ENCODE measurements at places on chromosomes 2 and 18.
A peak's percentile ranks its signal among the peaks of the same experiment; 100 is the strongest.

DNA sequence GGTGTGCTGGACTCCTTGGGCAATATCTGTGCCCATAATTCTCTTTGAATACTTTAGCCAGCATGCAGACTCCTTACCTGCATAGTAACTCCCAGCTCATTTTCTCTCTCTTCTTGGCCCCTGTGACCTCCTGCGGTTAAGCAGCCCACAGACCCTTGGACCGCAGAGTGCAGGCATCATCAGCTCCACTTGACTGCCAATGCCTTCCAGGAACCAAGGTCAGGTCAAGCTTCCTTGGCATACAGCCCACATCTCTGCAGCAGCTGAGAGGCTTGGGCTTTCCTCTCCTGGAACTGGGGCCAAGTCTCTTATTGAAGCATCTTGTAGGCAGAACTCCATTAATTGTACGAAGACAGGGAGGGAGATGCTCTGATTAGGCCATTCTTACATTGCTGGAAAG lies 130.1 kb upstream of the PIEZO2 start:
- no peak for DNase-seq

- DNase-seq, result no peak
Measured at GRCh38 chr2:70472221-70472890, 81.3 kb downstream of the TGFA start.

- no peak for DNase-seq
Measured at GRCh38 chr18:35019933-35020332, 21.3 kb upstream of the MAPRE2 start.

- DNase-seq, result no peak
Measured at GRCh38 chr2:147320146-147320545, 524.7 kb upstream of the ACVR2A start.

DNA sequence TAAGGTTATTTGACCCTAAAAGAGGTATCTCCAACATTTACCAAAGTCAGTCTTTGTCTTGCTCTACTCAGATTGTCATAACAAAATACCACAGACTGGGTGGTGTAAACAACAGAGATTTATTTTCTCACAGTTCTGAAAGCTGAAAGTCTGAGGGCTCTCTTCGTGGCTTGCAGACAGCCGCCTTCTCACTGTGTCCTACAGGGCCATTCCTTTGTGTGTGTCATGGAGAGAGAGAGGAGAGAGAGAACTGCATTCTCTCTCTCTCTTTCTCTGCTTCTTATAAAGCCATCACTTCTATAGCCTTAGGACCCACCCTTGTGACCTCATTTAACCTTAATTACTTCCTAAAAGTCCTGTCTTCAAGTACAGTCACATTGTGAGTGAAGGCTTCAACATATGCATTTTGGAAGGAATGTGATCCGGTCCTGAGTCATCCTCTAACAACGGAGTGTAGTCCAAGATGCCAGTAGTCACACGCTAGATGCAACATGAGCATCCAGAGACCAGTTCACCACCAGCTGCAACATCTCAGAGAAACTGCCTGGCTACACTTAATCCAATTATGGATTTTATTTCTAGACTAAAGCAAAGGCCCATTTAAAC lies 130.2 kb downstream of the CD226 start:
- DNase-seq, result peak; percentile 66

GRCh38 chr18:6775702-6776101 lies 46.2 kb downstream of the ARHGAP28 start:
- DNase-seq, result no peak

- no peak for DNase-seq
Measured at GRCh38 chr2:231800493-231801091, 14.3 kb downstream of the COPS7B start.

- peak; percentile 78 for DNase-seq
Measured at GRCh38 chr2:85717308-85718008, 23.3 kb downstream of the GNLY start.

DNA sequence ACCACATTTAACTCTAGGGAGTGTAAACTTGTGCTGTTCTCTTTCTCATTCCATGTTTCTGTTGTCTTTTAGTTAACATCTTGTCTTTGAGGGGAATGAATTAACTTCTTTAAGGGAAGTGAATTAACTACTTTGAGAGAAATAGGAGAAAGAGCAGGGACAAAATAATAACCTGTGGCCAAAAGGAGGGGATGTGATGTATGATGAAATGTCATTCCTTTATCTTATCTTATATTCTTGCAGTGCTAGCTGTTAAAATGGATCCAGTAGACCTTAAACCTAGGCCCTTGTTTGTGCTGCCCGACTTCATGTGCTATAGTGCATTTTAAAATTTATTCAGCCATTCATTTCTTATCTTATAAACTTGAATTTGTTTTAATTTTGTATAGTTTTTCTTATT lies 18.4 kb downstream of the ABI2 start:
- no peak for DNase-seq

GRCh38 chr18:35197296-35197695 lies 43.5 kb upstream of the ZNF397 start:
- no peak for DNase-seq

DNA sequence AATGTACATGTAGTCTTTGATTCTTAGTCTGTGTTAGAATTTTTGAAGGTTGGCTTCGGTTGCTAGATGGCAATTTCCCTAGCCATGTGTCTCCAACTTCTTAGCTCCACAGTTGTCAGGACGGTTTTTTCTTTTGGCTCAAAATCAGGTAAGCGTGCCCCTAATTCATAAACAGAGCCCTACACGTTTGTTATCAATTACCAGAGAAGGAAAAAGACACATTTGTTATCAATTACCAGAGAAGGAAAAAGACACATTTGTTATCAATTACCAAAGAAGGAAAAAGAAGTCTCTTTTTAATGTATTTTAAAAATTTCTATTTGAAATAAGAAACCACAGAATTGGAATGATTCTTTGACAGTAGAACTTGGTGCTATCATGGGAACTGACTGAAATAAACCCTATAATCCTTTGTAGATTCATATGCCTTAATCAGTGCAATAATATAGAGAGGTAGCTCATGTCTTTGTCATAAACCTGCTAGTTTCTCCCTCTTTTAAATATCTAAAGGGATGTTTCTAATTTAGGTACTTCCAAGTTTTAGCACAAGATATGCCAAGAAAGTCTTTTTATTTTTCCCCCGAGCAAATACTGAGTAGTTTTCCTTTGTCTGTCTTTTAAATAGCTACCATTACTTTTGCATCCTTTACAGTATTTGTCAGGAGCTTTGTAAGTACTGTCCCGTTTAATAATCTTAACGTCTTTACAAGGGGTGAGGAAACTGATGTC lies 35.9 kb downstream of the CAMKMT start:
- DNase-seq, result peak; percentile 12

- no peak for DNase-seq
Measured at GRCh38 chr18:47184419-47185050, 8.4 kb upstream of the IER3IP1 start.

DNA sequence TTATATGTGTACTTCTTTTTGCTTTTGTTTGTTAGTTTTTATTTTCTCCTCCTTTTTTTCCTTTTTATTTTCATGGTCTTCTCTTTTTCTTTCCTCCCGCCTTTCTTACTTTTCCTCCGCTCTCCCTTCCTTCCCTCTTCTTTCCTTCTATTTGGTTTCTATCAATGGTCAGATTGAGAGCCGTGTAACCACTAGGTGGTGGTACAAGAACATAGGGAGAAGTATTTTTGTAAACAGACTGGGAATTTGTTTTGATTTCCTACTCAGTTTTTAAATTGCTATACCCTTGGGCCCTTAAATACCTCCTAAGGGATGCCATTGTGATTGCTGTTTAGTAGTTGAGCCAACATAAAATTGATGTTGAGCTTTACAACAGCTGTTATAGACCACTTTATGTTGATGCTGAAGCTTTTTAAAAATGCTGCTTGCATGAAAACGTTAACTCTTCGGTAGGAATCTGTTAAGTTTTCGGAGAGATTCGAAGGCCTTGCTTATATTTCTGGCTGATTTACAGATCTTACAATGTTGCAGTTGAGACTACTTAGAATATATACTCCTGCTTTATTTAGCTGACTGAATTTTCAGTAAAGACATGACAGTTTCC lies 124.2 kb downstream of the UBE2E3 start:
- DNase-seq, result peak; percentile 38

GRCh38 chr2:84458551-84459017 lies 496 bp downstream of the SUCLG1 start:
- no peak for DNase-seq

DNA sequence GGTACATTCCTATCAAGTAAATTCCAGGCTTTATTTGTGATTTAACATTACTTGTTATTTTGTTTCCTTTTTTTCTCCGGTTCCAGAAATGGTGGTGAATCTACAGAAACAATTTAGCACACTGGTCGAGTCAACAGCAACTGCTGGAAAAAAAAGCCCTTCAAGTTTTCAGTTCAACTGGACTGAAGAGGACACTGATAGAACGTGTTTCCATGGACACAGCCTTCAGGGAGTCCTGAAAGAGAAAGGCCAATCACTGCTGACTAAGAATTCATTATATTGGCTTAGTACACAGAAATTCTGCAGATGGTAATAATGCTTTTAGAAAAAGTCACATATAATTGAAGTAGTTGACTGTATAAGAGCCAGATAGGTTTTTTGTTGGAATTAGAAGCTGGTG lies 32.0 kb upstream of the GRHL1 start:
- no peak for DNase-seq

GRCh38 chr18:55152801-55153200 lies 193.5 kb upstream of the CCDC68 start:
- no peak for DNase-seq

- DNase-seq, result no peak
Measured at GRCh38 chr2:203683932-203684556, 22.4 kb upstream of the CD28 start.

GRCh38 chr18:45201029-45201428 lies 414.2 kb upstream of the SLC14A2 start:
- DNase-seq, result no peak

DNA sequence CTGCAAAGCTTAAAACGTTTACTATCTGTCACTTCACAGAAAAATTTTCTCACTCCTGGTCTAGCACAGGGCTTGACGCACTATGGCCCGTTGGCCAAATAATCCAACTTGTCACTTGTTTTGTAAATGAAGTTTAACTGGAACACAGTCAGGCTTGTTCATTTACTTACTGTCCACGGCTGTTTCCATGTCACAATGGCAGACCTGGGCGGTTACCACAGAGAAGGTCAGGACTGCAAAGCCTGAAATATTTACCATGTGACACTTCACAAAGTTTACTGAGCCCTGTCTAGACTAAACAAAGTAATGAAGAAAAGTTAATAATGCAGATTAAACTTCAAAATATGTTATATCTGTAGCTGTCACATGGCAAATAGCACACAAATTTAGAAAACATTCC lies 273.0 kb upstream of the GYPC start:
- no peak for DNase-seq

DNA sequence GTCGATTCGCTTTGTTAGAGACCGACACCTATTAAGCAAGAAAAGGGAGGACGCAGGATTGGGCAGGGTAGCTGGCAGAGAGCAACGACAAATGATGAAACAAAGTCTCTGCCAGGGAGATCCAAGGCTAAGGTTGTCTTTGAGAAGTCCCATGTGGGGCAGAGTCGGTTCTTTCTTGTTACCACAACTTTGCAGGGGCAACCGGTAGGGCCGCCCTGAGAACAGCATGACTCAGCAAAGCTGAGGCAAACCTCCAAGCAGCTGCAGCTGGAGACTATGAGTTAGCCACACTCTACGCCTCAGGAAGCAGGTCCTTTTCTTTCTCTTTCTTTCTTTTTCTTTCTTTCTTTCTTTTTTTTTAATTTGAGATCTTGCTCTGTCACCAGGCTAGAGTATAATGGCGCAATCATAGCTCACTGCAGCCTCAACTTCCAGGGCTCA lies 452.3 kb upstream of the ID2 start:
- peak; percentile 35 for DNase-seq

DNA sequence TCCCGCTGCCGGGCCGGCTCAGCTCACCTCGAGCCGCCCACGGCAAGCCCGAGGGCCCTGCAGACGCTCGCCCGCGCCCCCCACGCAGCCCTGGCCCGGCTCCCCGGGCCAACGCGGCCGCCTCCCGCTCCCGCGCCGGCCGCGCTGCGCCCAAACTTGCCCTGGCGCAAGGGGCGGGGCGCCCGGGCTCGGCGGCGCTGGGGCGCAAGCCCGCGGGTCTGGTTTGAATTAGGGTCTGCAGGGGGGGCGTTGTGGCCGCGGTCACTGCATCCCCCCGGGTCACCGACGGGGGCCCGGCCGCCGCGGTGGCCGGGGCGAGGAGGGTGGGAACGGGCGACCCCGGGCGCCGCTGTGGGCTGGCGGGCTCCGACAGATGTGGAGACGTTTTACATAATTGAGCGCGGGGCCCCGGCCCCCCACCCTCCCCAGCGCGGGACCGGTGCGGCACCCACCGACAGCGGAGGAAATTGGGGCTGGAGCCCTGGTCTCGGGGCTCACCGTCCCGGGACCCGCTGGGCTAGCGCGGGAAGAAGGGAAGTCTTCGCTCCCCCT lies 690 bp downstream of the SDC1 start:
- DNase-seq, result no peak
